ENCODE measurements at places on chromosomes 2 and 18. TPM values are rescaled to one million over a fixed set of nuclear protein-coding genes. Genes with fewer than 3 reads are reported as not detected.
A peak's percentile ranks its signal among the peaks of the same experiment; 100 is the strongest.

Gene NEU4
- total RNA-seq = 0.05 TPM

Gene C2orf74
- total RNA-seq = 29.8 TPM

GRCh38 chr2:119022678-119023077 lies 80.7 kb downstream of the MARCO start:
- no peaks in the 10 kb centered on the region for H3K27me3 ChIP-seq
- H3K4me3 ChIP-seq = no peak overlapping the region
- no peak for DNase-seq
- no peaks in the 10 kb centered on the region for H3K36me3 ChIP-seq

- H3K4me1 ChIP-seq = peaks cover 76% of the 10 kb centered on the region
- peaks cover 6% of the 10 kb centered on the region for H3K36me3 ChIP-seq
- peak overlapping the region; percentile 64 for H3K27ac ChIP-seq
- DNase-seq = no peak
- H3K4me3 ChIP-seq = peak overlapping the region; percentile 65
Observed at GRCh38 chr18:13610555-13611141, 115.7 kb downstream of the FAM210A start.

GRCh38 chr2:216810399-216811160 lies 49.3 kb downstream of the TNP1 start:
- no peaks in the 10 kb centered on the region for H3K36me3 ChIP-seq
- H3K27me3 ChIP-seq = no peaks in the 10 kb centered on the region
- DNase-seq = no peak
- H3K4me3 ChIP-seq = no peak overlapping the region
- no peaks in the 10 kb centered on the region for H3K4me1 ChIP-seq
- no peak overlapping the region for H3K27ac ChIP-seq

Gene SNRPD1
- total RNA-seq = 165 TPM

GRCh38 chr2:39160982-39161381 lies 40.1 kb upstream of the SOS1 start:
- no peak for DNase-seq
- no peaks in the 10 kb centered on the region for H3K4me1 ChIP-seq
- no peak overlapping the region for H3K4me3 ChIP-seq
- no peaks in the 10 kb centered on the region for H3K36me3 ChIP-seq
- H3K27ac ChIP-seq = no peak overlapping the region
- no peaks in the 10 kb centered on the region for H3K27me3 ChIP-seq

Gene FER1L5
- 0.05 TPM for total RNA-seq

Gene ALPG
- total RNA-seq = 0.24 TPM

GRCh38 chr18:56168049-56168781 lies 470.2 kb downstream of the TXNL1 start:
- no peak overlapping the region for H3K27ac ChIP-seq
- no peak for DNase-seq
- no peaks in the 10 kb centered on the region for H3K36me3 ChIP-seq
- no peaks in the 10 kb centered on the region for H3K27me3 ChIP-seq
- no peak overlapping the region for H3K4me3 ChIP-seq
- H3K4me1 ChIP-seq = no peaks in the 10 kb centered on the region

Gene CCDC138
- total RNA-seq = 19.9 TPM

Gene STK11IP
- total RNA-seq = 27.8 TPM

DNA sequence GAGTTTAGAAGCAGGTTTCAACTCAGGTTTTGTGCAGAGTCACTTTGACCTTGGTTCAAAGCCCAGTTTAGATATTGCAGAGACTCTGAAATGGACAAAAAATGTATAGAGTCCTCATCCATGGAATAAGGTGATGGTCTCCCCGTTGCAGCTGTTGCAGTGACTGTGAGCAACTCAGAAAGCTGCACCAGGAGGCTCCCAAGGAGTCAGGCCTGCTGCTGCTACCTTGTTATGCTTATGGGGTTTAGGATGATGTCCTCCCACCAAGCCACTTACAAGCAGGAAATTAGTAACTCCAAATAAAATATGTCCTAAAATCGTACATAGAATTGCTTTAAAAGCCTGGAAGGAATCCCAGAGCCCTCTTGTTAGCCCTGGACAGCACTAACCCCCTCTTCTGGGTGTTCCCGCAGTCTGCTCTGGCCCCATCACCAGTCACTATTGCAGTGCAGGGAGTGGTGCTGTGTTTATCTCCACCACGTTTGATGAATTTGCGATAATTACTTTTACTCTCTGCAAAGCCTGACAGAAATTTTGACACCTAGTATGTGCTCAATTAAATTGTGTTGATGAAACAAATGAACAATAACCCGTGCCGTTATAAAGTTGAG lies 189.0 kb downstream of the CNTNAP5 start:
- no peaks in the 10 kb centered on the region for H3K36me3 ChIP-seq
- no peak for DNase-seq
- no peak overlapping the region for H3K27ac ChIP-seq
- no peak overlapping the region for H3K4me3 ChIP-seq
- no peaks in the 10 kb centered on the region for H3K4me1 ChIP-seq

DNA sequence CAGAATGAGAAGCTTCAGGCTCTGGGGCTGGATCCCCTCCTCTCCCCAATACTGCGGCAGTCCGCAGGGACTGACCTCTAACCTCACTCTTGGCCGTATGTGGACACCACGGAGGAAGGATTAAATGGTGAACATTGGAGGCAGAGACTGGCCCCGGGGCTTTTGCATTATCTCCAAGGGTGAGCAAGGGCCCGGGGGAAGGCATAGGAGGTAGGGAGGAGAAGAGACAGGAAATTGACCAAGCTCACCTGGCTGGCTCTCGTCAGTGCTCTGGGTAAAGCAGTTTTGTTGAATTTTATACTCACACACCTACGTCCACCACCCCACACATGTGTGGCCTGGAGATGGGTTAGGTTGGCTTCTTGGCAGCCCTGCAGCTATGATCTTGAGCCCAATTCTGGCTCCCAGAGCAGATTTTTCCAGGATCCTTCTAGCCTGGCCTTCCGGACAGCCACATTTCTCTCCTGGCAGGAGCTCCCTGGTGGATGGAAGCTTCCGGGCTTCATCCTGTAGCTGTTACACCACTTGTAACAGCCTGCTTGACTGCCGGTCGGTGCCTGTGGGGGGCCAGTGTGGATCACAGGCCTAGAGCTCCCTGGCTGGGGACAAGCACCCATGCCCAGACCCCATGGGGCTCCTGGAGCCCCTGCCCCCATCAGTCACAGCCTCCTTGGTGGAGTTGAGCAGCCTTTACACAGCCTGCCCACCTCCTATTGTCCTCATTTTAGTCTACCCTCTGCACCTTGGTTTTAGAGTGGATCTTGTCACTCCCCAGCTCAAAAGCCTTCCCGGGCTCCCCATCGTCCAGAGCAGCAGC lies 7.6 kb downstream of the ITM2C start:
- H3K36me3 ChIP-seq = peaks cover 68% of the 10 kb centered on the region
- H3K27me3 ChIP-seq = no peaks in the 10 kb centered on the region
- DNase-seq = no peak

- H3K36me3 ChIP-seq = no peaks in the 10 kb centered on the region
- no peaks in the 10 kb centered on the region for H3K4me1 ChIP-seq
- H3K27me3 ChIP-seq = no peaks in the 10 kb centered on the region
- DNase-seq = no peak
Observed at GRCh38 chr2:69067866-69068265, 54.9 kb downstream of the ANTXR1 start.

Gene GAD1
- total RNA-seq = 1.0 TPM

DNA sequence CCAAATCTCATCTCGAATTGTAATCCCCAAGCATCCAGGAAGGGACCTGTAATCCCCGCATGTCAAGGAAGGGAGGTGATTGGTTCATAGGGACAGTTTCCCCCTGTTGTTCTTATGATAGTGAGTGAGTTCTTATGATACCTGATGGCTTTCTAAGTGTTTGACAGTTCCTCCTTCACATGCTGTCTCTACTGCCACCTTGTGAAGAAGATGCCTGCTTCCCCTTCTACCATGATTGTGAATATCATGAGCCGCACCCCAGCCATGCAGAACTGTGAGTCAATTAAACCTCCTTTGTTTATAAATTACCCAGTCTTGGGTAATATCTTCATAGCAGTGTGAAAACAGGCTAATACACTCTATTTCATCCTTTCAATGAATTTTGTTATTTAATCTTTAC lies 446.7 kb downstream of the RNF144A start:
- no peaks in the 10 kb centered on the region for H3K36me3 ChIP-seq
- H3K27ac ChIP-seq = no peak overlapping the region
- H3K4me1 ChIP-seq = no peaks in the 10 kb centered on the region
- no peak for DNase-seq
- no peaks in the 10 kb centered on the region for H3K27me3 ChIP-seq
- no peak overlapping the region for H3K4me3 ChIP-seq

DNA sequence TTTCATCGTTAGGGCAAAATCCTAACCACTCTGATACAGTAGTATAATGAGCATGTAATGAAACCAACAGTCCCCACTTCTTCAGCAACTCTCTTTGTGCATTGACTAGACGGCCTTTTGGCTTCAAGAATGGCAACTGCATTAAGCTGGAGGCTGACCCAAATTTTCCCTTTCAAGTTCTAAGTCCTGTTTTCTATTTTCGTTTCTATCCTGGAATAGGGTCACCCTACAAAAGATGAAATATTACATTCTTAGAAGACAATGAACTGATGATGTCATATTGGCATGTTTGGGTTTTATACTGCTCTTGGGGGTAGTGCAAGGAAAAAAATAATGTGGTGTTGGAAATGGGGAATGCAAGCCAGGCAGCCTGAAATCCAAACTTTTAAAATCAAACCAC lies 254.4 kb downstream of the ETAA1 start:
- H3K4me3 ChIP-seq = no peak overlapping the region
- no peaks in the 10 kb centered on the region for H3K36me3 ChIP-seq
- H3K27me3 ChIP-seq = no peaks in the 10 kb centered on the region
- H3K27ac ChIP-seq = no peak overlapping the region
- DNase-seq = no peak
- H3K4me1 ChIP-seq = no peaks in the 10 kb centered on the region

DNA sequence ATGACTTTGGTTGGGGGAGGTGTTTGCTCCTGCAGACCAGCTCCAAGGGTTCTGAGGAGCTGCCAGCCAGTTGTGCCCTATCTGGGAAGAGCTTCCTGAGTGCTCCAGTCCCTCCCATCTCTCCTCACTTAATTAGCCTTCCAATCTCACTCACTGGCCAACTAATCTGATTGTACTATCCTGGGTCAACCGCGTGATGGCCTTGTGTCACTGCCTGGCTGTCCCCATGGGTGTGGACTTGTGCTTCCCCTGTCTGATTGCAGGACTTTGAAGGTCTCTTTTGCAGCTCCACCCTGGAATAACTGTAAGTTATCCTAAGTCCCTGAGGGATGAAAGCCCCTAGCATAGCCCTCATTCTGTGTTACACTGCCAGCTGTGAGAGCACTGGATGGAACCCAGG lies 65.0 kb downstream of the SLC4A5 start:
- no peaks in the 10 kb centered on the region for H3K27me3 ChIP-seq
- no peak overlapping the region for H3K4me3 ChIP-seq
- no peaks in the 10 kb centered on the region for H3K4me1 ChIP-seq
- no peak for DNase-seq
- H3K36me3 ChIP-seq = no peaks in the 10 kb centered on the region

Gene ZSWIM2
- total RNA-seq = not detected

Gene GALNT13
- 0.28 TPM for total RNA-seq

DNA sequence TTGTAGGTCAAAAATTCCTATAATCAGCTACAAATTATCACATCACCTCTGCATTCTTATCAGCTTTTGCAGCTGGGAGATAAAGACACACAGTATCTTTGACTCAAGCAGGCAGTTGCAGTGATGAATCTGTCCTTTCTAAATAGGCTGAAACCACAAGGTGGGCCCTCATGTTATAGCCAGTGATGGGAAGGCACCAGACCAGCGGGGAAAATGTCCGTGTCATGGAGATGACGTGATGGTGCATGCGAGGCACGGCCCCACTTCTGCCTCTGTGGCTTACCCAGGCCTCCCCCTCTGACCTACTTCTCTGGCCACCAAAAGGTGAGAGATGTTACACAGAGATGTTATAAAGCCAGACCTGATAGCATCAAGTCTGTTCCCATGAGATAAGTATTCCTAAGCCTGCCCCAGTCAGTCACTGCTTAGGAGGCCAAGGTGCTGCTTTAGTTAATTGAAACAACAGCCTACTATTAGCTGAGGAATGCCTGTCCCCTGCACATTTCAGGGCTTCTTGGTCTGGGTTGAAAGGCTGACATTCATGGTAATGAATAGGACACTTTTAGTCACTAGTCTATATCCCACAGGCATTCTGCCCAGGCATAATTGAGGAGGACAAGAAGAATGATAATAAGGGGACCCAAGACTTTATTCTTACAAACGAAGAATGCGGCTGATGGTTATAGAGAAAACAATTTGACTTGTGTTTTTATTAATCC lies 327.9 kb downstream of the LPIN1 start:
- no peaks in the 10 kb centered on the region for H3K36me3 ChIP-seq
- no peaks in the 10 kb centered on the region for H3K27me3 ChIP-seq
- DNase-seq = no peak
- H3K4me3 ChIP-seq = no peak overlapping the region

- no peak overlapping the region for H3K27ac ChIP-seq
- no peaks in the 10 kb centered on the region for H3K36me3 ChIP-seq
- H3K4me1 ChIP-seq = no peaks in the 10 kb centered on the region
- H3K27me3 ChIP-seq = peaks cover 4% of the 10 kb centered on the region
- H3K4me3 ChIP-seq = no peak overlapping the region
Observed at GRCh38 chr18:47754311-47755101, 176.0 kb downstream of the SMAD2 start.

DNA sequence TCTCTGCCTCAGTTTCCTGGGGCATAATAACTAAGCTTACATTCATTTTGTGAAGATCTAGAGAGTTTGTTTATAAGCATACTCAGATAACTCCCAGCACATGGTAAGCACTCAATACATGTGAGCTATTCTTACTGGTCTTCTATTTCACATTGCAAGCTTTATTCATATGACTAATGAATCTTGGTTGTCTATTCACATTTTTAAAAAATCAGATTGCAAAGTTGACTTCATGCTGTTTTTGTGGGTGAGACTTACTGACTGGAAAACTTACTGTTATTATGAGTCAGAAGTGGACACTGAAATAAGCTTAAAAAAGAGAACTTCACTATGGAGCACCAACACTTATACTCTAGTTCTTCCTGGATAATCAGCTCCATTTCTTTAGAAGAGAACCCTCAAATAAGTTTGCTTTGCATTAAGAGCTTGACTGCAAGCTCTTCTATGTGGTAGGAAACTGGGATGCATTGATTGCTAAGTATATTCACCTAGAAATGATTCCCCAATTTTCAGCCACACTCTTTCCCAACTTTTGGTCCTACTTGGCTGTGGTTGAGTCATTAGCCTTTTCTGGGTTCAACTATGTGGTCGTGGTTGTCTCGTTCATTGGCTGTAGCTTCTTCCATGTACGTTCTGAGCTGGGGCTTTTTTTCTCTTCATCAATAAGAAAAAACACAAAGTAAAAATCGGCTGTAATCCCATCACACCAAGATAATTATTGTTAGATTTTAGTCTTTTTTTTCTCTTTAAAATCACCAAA lies 29.5 kb upstream of the RBMS1 start:
- H3K36me3 ChIP-seq = no peaks in the 10 kb centered on the region
- no peaks in the 10 kb centered on the region for H3K27me3 ChIP-seq
- DNase-seq = no peak
- H3K4me1 ChIP-seq = no peaks in the 10 kb centered on the region
- no peak overlapping the region for H3K27ac ChIP-seq

Measured in thymus (tissue), 14 donors.